Glomerular endothelial cell (primary cell): ENCODE measurements at places on chromosomes 4 and X. TPM values are rescaled to one million over a fixed set of nuclear protein-coding genes. Genes with fewer than 3 reads are reported as not detected.

Gene XAGE1A
- not detected in 2 replicates for total RNA-seq

Gene GLRA2
- not detected in 2 replicates for total RNA-seq

Gene P2RY4
- 0.12 TPM in 1 of 2 replicates, not detected in the other for total RNA-seq

Gene TLR3
- 2.9 and 7.4 TPM in 2 replicates for total RNA-seq

Gene VGLL1
- total RNA-seq: not detected in 2 replicates

Gene CPLX1
- total RNA-seq: 0.29 TPM in 1 of 2 replicates, not detected in the other

Gene DUX4
- total RNA-seq: not detected in 2 replicates

Gene HSFX4
- not detected in 2 replicates for total RNA-seq

Gene TMEM144
- 2.7 and 8.7 TPM in 2 replicates for total RNA-seq

Gene PABPC1L2A
- not detected in 2 replicates for total RNA-seq

Gene FHIP1A
- 0.73 and 1.3 TPM in 2 replicates for total RNA-seq

Gene CT47B1
- not detected in 2 replicates for total RNA-seq

Gene FAM50A
- total RNA-seq: 78.8 and 92.5 TPM in 2 replicates

Gene STAP1
- total RNA-seq: not detected in 2 replicates
